ENCODE measurements at places on chromosomes 4 and X.

DNA sequence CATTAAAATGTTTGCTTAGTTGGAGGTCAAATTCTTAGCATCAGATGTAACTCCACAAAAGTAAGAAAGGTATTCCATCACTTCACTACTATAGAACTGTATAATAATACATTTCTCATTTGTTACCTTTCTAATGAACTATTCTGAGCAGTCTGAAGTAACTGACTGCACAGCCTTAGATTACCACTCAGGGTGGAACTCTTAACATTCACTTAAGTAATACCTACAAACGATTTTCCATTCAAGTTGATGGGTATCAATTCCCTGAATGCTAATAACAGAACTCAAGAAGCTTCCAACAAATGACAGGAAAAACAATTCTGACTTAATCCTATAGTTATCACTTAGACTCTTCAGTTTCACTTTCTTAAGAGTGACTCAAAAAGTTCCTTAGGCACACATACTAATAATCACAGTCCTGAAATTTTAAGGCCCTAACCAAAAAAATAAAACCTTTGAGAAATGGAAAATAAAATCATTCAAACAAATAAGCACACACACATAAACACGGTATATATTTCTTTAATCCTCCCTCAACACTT is 20.9 kb downstream of the HNRNPD start:
- DNase-seq = no peak

GRCh38 chr4:138724530-138724929 is 291.1 kb upstream of the NOCT start:
- no peak for DNase-seq

GRCh38 chr4:73193155-73193554 is 65.4 kb downstream of the ANKRD17 start:
- no peak for DNase-seq

DNA sequence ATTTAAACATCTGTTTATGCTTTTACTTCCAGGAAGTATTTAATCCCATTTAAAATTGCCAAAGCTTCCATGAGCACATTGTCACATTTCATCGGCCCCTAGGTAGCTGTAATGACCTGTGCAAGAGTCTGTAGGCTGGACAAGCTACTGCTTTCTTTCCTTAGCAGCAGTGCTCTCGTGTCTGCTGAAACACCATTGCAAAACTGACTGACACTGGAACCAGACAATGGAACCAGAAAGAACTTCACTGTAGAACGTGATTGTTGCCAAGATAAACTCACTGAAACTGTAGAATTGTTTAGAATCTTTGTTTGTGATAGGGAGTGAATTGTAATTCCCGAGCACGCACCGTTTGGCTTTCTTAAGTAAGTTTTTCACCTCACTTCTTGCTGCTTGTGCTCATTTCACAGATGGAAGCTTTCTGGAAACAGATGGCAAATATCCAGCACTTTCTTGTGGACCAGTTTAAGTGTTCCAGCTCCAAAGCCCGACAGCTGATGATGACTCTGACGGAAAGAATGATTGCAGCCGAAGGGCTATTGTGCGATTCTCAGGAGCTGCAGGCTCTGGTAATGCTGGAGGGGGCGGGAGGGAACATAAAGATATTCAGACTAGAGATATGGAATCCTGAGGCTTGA is 36.9 kb downstream of the EVC start:
- DNase-seq = no peak
